Stimulated activated CD8-positive, alpha-beta memory T cell treated with anti-CD3 and anti-CD28 coated beads, Interleukin-7, amount 100 ng/mL, for 24 hours (primary cell): ENCODE measurements at places on chromosomes 13 and 19.

GRCh38 chr13:46607768-46608564 is 55.0 kb downstream of the LRCH1 start:
- DNase-seq = no peak

GRCh38 chr13:34868733-34869132 is 73.3 kb upstream of the NBEA start:
- DNase-seq = no peak

DNA sequence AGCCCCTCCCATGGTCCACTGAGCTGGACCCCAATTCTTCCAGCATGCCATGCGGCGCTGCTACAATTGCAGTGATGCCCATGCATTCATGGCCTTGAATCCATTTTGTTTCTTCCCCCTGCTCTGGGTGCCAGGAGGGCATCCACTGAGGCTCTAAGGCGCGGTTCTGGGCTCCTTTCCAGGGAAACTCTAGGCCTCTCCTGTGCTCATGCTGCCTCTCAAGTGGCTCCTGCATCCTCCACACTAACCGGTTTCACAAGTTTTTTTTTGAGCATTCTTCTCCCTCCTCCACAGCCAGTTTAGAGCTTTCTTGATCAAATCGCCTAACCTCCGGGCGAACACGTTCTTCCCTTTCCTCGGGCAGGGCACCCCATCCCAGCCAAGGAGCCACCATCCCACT is 69.1 kb upstream of the FLT1 start:
- DNase-seq = no peak

DNA sequence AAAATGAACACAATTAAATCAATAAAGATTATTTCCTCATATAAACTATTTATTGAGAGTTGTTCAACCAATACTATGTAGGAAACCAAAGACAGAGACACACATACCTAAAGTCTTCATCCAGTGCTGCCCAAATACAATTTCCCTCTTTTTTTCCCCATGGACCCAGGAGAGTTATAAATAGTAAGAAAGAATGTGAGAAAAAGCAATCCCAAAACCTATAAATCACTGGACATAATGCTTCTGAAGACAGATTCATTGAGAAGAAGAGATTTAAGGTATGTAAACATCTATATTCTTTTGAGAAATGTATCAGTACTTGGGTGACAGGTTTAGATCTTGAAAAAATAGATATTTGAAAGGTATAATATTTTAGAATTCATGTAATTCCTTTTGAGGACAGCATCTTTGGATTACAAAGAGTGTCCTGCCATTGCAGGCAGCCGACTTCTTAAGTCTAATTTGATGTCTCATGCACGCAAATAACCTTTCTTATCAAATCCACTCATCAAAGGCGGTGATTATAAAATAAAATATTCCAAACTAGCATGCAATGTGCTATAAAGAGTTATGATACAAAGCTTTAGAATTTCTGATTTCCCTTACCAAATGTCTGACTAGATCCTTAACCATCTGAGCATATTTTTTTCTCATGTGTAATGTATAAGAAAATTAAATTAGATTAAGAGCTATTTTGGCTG is 739.4 kb downstream of the LIG4 start:
- DNase-seq = no peak

GRCh38 chr13:25210842-25211569 is 38.9 kb upstream of the AMER2 start:
- DNase-seq = no peak

- no peak for DNase-seq
Measured at GRCh38 chr19:39347332-39348164, 5.3 kb downstream of the SAMD4B start.

DNA sequence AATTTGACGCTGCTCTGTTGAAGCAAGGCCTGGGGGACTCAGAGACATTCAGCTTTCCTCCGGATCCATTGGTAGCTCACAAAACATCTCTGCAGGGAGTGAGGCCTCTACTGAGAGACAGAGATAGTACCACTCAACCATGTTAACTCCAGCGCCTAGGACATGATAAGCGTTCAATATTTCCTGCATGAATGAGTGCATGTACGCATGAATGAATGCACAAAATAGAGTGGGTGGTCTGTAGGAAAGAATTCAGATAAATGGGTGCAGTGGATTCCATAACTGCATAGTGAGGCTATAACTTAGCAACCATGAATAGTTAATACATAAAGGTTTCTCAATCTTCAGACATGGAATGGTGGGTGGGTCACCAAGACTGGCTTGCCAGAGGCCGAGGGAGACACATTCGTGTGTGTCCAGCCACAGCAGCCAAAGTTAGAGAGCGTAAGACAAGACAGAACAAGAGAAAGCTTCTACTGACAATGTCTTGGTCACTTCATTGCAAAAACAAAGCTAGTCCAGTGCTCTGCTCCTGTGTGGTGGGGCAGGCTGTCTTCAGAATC is 36.3 kb upstream of the RCBTB2 start:
- DNase-seq = no peak

DNA sequence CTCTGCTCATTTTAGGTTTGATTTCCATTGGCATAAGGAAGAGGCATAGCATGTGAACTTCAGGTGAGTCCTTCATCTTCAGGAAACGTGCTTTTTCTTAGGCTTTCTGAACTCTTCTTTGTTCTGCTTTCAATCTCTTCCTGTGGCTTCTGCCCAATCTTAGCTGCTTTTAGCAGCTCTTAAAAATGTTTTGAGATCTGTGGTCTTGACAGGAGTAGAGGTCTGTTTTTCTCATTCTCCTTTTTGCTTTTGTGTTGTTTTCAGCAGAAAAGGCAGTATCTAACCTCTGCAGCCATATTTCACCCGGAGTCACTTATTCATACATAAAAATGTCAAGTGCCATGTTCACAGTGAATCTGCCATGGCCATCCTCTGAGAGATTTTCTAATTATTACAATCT is 120.3 kb downstream of the LIG4 start:
- DNase-seq = no peak

GRCh38 chr13:106690779-106691178 is 122.8 kb upstream of the ARGLU1 start:
- DNase-seq = no peak

- DNase-seq = no peak
Measured at GRCh38 chr19:23260956-23261355, 10.8 kb upstream of the ZNF724 start.

- DNase-seq = no peak
Measured at GRCh38 chr13:48644141-48644540, 9.6 kb upstream of the CYSLTR2 start.

- no peak for DNase-seq
Measured at GRCh38 chr19:31252441-31252840, 96.8 kb downstream of the TSHZ3 start.

GRCh38 chr13:111383591-111384440 is 63.4 kb downstream of the TEX29 start:
- no peak for DNase-seq
